Memory B cell (primary cell): ENCODE measurements at places on chromosomes 16 and 17.

- no peaks in the 10 kb centered on the region for H3K4me1 ChIP-seq
- peaks cover 22% of the 10 kb centered on the region for H3K27me3 ChIP-seq
- no peaks in the 10 kb centered on the region for H3K36me3 ChIP-seq
- no peak for DNase-seq
Measured at GRCh38 chr16:2828876-2829430, 1.1 kb upstream of the ZG16B start.

DNA sequence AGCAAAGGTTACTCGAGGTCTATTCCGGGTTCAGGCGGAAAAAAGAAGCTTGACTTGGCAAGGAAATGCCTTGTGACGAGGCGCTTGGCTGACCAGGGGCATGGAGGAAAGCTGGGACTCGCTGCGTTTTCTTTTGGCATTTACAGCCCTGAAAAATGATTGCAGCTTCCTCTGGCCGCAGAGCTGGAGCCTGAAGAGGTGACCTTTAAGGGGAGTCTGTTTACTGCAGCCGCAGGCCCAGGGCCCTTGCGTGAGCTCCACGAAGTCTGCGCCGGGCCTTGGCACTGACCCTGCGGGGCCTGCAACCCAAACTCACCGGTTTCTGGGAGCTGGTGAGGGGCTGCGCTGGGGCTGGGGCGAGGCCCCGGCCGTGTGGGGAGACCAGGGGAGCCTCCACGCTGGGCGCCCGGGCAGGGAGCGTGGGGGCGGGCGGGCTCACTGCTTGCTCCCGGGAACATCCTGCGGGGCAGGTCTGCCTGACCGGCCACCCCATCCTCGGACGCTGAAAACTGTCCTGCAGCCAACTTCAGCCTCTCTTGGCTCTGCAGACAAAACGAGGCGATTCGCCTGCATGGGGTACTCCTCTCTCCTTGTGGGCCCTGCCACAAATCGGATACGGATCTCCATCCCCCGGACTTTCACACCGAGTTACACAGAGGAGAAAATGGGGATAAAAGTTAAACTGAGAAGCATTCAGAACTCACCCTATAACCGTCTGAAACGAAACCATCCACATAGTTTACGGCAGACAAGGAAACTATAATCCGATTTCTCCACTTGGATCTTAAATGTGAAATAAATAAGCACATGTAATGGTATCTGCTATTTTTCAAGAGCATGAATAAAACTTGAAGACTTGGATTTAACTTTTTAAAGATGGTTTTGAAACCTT lies 206.3 kb upstream of the FOXF1 start:
- H3K4me1 ChIP-seq, result peaks cover 6% of the 10 kb centered on the region
- H3K4me3 ChIP-seq, result no peak overlapping the region
- DNase-seq, result no peak
- H3K27me3 ChIP-seq, result peaks cover 12% of the 10 kb centered on the region
- no peaks in the 10 kb centered on the region for H3K36me3 ChIP-seq

- H3K4me3 ChIP-seq, result no peak overlapping the region
- peaks cover 5% of the 10 kb centered on the region for H3K36me3 ChIP-seq
- H3K4me1 ChIP-seq, result peaks cover 18% of the 10 kb centered on the region
- no peak overlapping the region for H3K27ac ChIP-seq
Measured at GRCh38 chr17:81534157-81535006, 6.2 kb downstream of the FSCN2 start.

GRCh38 chr17:19716108-19717030 lies at the start of gene SLC47A2:
Gene SLC47A2 (minus strand): TSS chr17:19716584. CDS start chr17:19716555, 29 bp downstream.
- DNase-seq, result no peak
- H3K36me3 ChIP-seq, result no peaks in the 10 kb centered on the region
- H3K4me1 ChIP-seq, result no peaks in the 10 kb centered on the region
- no peak within 1 kb of the TSS for H3K4me3 ChIP-seq
- no peak within 1 kb of the TSS for H3K27ac ChIP-seq

DNA sequence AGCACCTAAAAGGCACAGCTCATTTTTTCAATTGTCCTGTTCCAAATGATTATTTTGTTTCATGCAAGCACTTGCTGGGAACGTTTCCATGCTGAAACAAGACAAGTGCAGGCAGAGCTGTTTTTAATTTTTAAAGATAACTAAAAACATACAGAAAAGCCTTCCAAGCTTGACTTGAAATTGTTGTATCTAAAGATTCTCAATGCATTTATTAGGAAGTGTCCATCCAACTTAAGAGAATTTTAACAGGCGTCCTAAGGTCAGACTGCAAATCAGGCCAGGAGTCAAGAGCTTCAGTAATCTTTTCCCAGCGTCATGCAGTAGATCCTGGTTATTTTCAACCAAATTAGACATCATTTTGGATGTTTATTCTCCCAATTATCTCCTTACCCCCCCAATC lies 702.8 kb downstream of the KCNJ2 start:
- no peak for DNase-seq
- no peak overlapping the region for H3K27ac ChIP-seq
- no peaks in the 10 kb centered on the region for H3K36me3 ChIP-seq
- no peaks in the 10 kb centered on the region for H3K27me3 ChIP-seq
- H3K4me3 ChIP-seq, result no peak overlapping the region
- no peaks in the 10 kb centered on the region for H3K4me1 ChIP-seq

DNA sequence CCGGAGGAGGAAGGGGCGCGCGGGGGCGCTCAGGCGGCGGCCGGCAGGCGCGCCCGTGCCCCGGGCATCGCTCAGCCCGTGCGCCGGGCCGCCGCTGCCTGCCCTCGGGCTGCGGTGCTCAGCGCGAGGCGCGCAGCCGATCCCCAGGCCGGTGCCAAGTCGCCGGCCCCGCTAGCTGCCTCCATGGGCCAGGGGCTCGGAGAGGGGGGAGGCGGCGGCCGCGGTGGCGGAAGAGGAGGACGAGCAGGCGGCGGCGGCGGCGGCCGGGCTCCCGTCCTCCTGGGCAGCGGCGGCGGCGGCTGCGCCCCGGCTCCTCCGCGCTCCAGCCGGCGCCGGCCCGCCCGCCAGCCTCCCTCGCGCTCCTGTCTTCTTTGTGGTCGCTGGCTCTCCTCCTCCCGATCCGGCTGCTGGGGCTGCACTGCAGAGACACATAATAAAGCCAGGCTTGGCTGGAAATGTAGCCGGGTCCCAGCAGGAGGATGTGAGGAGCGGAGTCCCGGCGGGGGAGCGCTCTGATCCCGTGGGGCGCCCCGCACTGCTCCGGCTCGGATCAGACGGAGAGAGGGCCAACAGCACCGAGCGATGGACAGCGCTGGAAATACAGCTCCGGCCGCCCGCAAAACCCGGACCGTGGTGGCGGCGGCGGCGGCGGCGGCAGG lies 889 bp upstream of the ZNF423 start:
- peaks cover 27% of the 10 kb centered on the region for H3K27me3 ChIP-seq
- H3K36me3 ChIP-seq, result no peaks in the 10 kb centered on the region
- no peak overlapping the region for H3K27ac ChIP-seq
- peak overlapping the region; percentile 72 for H3K4me3 ChIP-seq
- DNase-seq, result no peak

DNA sequence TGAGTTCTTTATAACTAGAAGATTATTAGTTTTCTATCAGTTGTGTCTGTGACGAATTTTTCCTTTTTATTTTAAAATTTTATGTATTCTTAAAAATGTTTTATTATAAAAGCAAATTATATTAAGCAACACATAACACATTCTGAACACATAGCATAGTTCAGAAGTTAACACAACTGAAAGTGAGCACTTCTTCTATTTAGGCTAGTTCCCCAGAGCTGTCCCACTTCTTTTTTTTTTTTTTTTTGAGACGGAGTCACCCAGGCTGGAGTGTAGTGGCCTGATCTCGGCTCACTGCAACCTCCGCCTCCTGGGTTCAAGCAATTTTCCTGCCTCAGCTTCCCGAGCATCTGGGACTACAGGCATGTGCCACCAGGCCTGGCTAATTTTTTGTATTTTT lies 37.7 kb upstream of the ALDH3A2 start:
- no peak overlapping the region for H3K4me3 ChIP-seq
- H3K27me3 ChIP-seq, result peaks cover 2% of the 10 kb centered on the region
- no peak for DNase-seq

- no peak for DNase-seq
- no peak overlapping the region for H3K4me3 ChIP-seq
- H3K4me1 ChIP-seq, result no peaks in the 10 kb centered on the region
- peaks cover 8% of the 10 kb centered on the region for H3K27me3 ChIP-seq
- no peaks in the 10 kb centered on the region for H3K36me3 ChIP-seq
Measured at GRCh38 chr17:51598824-51599223, 338.5 kb downstream of the UTP18 start.

- peaks cover 9% of the 10 kb centered on the region for H3K4me1 ChIP-seq
- no peak overlapping the region for H3K4me3 ChIP-seq
- no peak overlapping the region for H3K27ac ChIP-seq
Measured at GRCh38 chr17:37399265-37399803, 7.3 kb downstream of the ACACA start.

DNA sequence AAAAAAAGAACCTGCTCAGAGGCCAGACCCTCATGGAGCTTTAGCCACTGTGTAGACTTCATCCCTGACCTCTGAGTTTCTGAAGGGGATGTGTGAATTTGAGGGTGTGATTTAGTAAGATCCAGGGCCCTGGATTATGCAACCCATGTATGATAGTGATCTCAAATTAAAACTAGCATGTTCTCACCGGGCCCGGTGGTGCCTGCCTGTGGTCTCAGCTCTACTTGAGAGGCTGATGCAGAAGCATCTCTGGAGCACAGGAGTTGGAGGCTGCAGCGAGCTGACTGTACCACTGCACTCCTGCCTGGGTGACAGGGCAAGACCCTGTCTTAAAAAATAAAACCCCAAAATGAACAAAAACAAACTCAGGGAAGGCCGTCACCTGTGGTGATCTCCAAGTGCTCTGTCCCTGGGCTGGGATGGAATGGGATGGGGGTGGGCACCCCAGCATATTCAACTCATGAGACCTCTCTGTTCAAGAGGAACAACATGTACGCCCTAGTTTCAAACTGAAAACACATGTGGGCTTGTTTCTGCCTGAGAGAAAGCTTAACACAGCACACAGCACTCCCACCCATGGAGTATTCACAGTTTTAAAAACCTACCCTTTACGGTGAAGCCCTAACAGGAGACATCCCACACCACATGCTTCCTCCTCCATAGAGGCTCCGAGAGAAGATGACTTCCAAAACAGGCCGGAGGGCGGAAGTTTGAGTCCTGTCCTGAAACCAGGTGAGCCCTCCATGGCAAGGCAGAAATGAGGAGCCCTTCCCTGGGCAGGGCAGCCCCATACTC lies 30.1 kb downstream of the GNPTG start:
- peaks cover 8% of the 10 kb centered on the region for H3K36me3 ChIP-seq
- H3K4me3 ChIP-seq, result no peak overlapping the region
- no peak overlapping the region for H3K27ac ChIP-seq
- no peaks in the 10 kb centered on the region for H3K27me3 ChIP-seq
- no peak for DNase-seq
- H3K4me1 ChIP-seq, result peaks cover 13% of the 10 kb centered on the region

GRCh38 chr17:81621494-81622130 lies 15.3 kb downstream of the NPLOC4 start:
- no peak for DNase-seq
- H3K4me3 ChIP-seq, result no peak overlapping the region
- peak overlapping the region; percentile 69 for H3K27ac ChIP-seq
- peaks cover 36% of the 10 kb centered on the region for H3K36me3 ChIP-seq
- no peaks in the 10 kb centered on the region for H3K27me3 ChIP-seq

- no peak overlapping the region for H3K4me3 ChIP-seq
- DNase-seq, result no peak
- H3K27me3 ChIP-seq, result no peaks in the 10 kb centered on the region
- no peaks in the 10 kb centered on the region for H3K4me1 ChIP-seq
- H3K27ac ChIP-seq, result no peak overlapping the region
Measured at GRCh38 chr17:6948562-6948961, 47.3 kb upstream of the ALOX12 start.

DNA sequence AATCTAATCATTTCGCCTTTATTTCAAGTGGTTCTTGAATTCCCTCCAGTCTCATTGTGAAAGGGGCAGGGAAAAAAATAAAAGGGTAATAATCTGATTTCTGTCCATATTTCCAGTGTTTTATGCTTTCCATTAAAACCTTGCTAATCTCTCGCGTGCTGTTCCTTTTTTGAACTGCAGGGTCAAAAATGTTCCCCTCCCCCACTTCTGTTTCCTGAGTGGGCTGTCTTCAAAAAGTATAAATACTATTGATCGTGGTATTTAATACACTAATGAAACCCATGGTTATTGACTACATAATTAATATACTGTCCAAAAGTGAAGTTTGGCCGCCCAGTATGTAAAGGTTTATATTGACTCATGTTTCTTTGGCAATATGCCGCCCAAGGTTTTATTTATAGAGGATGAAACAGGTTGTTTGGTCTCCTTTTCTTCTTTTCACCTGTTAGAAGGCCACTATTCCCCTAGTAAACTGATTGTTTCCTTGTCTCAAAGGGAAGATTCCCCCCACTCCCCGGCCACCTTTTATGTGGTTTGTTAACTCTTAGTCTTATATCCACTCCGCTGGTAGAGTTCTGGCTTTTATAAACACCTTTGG lies 69.7 kb downstream of the RPA1 start:
- no peak overlapping the region for H3K27ac ChIP-seq
- H3K36me3 ChIP-seq, result peaks cover 11% of the 10 kb centered on the region
- H3K4me3 ChIP-seq, result no peak overlapping the region
- H3K4me1 ChIP-seq, result peaks cover 2% of the 10 kb centered on the region
- DNase-seq, result no peak
- H3K27me3 ChIP-seq, result no peaks in the 10 kb centered on the region

GRCh38 chr17:35119370-35120165 lies at the start of gene RAD51D:
Gene RAD51D (minus strand): TSS chr17:35119860. CDS start chr17:35119613, 247 bp downstream.
- H3K27me3 ChIP-seq, result no peaks in the 10 kb centered on the region
- H3K27ac ChIP-seq, result peak within 1 kb of the TSS; percentile 89
- peaks cover 19% of the 10 kb centered on the region for H3K4me1 ChIP-seq
- H3K4me3 ChIP-seq, result peak within 1 kb of the TSS; percentile 88
- H3K36me3 ChIP-seq, result peaks cover 9% of the 10 kb centered on the region
- peak; percentile 91 for DNase-seq

GRCh38 chr17:2075336-2076086 lies 20.6 kb downstream of the HIC1 start:
- H3K27ac ChIP-seq, result no peak overlapping the region
- H3K36me3 ChIP-seq, result peaks cover 25% of the 10 kb centered on the region
- DNase-seq, result no peak
- peaks cover 9% of the 10 kb centered on the region for H3K4me1 ChIP-seq
- no peak overlapping the region for H3K4me3 ChIP-seq

DNA sequence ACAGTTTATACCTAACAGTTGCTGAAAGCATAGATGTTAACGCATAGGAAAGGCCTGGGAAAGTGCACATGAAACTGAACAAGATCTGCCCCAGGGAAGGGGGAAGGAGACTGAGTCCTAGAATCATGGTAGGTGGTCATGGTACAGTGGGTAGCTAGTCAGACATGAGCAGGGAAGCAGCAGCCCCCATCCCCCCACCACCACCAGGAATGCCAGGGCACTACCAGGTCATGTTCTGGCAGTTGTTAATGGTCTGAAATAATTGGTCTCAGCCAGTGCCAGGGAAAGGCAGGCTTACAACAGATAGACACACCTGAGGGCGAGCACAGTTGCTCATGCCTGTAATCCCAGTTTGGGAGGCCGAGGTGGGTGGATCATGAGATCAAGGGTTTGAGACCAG lies 185.2 kb downstream of the CPPED1 start:
- H3K27me3 ChIP-seq, result peaks cover 2% of the 10 kb centered on the region
- no peak for DNase-seq
- peaks cover 2% of the 10 kb centered on the region for H3K4me1 ChIP-seq
- H3K27ac ChIP-seq, result no peak overlapping the region
